Fibroblast of skin of scalp (primary cell): ENCODE measurements at places on chromosomes 1 and 21.

- DNase-seq: peak; percentile 67
These were observed 35.2 kb downstream of the DNASE2B start for GRCh38 chr1:84433258-84434080.

GRCh38 chr1:237975376-237975775 is 84.7 kb upstream of the ZP4 start:
- DNase-seq: no peak

GRCh38 chr1:155005076-155006011 is 2.7 kb downstream of the ZBTB7B start:
- no peak for DNase-seq

- no peak for DNase-seq
These were observed 7.0 kb downstream of the DIP2A start for GRCh38 chr21:46465651-46466050.

DNA sequence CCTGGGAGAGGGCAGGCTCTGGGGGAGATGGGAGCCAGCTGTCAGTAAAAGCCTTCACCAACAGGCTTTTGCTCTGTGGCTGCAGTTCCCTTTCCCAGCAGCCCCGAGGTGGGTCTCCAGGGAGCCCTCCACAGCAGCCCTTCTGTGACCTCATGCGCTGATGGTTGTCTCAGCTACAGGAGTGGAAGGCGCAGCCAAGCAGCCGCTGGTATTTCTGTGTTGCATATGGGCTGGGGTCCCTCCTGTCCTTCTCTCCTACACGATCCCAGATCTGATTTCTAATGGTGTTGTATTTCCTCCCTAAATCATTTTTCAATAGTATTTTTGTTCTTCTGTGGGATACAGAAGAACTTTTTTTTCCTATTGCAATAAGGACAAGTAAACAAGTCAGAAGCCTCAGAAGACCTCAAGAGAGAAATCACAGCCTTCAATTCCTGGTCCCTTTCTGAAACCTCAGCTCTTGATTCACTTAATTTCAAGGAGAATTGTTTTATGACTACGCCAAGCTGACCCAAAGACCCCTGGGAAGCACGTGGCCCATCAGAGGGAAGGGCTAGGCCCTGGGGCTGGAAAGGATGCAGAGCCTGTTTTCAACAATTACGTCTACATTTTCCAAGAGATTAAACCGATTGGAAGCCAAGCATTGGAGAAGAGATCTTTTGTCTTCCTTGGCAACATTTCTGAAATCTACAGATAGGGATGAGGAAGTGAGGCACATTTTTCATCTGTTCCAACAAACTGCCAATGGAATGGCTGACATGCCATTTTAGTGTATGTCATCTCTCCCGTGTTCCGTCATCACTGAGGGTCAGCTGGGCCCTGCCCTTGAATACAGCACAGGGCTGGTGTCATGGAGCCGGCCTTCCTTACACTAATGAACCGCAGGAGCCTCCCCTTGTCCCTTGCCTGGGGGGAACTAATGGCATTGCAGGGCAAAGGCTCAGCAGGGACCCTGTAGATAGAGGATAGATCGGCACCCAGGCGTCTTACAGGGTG is 42.0 kb upstream of the SCCPDH start:
- peak; percentile 62 for DNase-seq

- DNase-seq: no peak
These were observed 1.0 kb downstream of the TMEM51 start for GRCh38 chr1:15154480-15155036.

DNA sequence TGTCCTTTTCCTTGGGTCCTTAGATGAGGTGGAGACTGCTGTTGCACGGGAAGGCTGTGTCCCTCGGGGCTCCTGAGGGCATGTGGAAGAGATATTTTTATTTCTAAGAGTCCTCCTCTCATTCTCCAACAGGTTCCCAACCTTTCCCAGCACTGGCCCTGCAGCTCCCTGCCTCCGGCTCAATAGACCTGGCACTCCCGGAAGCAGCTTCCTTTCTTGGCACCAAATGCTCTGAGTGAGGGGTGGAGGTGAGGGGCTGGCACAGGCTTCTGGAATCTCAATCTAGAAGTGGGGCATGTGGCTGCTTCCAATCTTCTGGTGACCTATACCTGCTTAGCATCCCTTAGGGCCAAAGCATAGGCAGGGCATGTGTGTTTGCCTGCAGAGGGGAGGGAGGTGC is 4.5 kb downstream of the ETV3L start:
- DNase-seq: no peak

DNA sequence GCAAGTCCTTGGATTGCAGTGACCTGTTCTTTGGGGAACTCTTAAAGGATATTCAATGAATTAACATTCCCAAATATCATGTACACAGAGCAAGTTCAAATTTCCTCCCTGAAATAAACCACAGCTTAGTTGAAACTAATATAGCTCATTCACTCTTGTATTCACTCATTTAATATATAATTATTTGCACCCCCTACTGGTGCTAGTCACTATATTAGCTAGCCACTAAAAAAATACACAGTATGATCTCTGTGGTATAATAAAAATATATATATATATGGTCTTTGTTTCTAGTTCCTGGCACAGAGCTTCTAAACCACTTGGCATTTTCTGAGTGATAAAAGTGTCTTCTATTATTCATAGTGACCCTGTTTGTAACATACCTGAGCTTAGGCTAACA is 177.3 kb upstream of the LYPLAL1 start:
- DNase-seq: no peak

DNA sequence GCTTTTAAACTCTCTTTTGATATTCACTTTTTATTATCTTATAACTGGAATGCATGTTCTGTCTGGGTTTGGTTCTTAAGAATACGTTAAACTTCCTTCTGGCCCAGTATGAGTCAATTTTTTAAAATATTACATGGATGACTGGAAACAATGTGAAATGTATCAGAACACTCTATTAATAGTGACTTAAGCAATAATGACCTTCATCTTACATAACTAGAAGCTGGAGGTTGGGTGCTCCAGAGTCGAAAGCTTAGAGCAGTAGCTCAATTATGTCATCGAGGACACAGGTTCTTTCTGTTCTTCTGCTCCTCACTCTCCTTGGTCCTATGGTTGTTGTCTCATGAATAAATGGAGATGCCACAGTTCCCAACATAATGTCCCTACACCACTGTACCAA is 91.6 kb upstream of the FOXD3 start:
- DNase-seq: no peak

- no peak for DNase-seq
These were observed 39.9 kb downstream of the RGL1 start for GRCh38 chr1:183844806-183845205.

- no peak for DNase-seq
These were observed 30.2 kb downstream of the RUNX3 start for GRCh38 chr1:24899581-24900485.

DNA sequence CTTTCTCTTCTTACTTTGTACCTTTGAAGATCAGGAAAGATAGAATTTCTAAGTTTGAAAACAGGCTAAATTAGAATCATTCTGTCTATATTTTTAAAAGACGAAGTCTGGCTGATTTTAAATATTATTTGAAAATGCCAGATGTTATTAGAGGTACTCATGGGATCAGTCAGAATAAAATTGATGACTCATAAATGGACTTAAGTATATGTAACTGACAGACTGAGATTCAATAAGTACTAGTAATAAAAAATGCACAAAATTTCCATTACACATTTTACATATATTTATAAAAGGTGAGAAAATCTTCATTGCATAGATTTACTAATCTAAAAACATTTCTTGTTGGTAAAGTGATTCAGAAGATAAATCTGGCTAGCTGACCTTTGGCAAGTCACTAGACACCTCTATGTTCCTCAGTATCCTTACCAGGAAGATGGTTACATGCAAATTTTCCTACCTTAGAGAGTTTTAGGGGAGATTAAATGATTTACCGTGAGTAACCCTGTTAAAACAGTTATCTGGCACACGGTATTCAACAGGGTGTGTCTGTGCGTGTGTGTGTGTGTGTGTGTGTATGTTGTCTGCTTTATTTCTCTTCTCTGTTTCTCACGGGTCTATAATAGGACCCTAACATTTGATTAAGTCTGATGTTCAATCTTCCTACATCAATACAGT is 189.0 kb downstream of the RUNX1 start:
- DNase-seq: no peak

GRCh38 chr1:115796897-115797296 is 28.4 kb upstream of the CASQ2 start:
- DNase-seq: no peak

DNA sequence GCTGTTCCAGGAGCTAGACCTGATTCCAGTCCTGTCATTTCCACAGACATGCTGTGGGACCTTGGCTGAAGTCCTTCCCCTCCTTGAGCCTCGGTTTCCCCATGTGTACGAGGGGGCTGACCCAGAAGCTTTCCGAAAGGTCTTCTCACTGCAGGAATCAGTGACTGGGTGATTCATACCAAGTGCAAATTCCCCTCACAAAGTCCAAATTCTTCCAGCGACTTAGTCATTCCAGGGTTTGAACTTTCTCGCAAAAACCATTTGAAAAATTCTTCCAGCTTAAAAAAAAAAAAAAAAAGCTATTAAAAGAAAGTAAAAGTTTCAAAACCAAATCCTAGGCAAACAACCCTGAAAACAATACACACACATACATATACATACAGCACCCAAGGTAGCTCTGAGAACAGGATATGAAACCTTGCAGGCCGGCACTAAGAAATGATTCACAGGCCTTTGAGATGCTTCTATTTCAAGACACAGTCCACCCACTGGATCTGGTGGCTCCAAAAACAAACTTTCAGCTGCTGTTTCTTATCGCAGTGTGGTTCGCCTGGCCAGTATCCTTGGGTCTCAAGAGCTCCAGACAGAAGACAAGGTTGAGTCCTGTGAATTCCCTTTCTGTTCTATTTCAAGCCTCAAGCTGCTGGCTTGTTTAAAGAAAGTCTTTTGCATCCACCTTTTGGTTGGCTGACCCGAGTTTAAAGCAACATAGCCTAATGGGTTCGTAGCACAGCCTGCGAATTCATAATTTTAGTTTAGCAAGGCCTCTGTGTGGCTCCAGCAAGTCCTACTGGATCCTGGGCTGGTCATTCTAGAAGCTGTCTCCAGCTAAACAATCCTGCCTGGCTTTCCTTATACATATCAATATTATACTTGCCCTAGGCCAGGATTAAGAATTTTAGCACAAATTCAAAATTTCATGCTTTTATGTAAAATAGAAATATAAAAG is 18.0 kb upstream of the ID3 start:
- DNase-seq: peak; percentile 92

GRCh38 chr1:15948595-15949452 is 27.1 kb downstream of the ZBTB17 start:
- DNase-seq: peak; percentile 93

GRCh38 chr1:94434365-94435045 is 16.3 kb downstream of the ABCD3 start:
- DNase-seq: no peak

GRCh38 chr1:48025076-48025475 is 27.9 kb upstream of the TRABD2B start:
- DNase-seq: no peak

DNA sequence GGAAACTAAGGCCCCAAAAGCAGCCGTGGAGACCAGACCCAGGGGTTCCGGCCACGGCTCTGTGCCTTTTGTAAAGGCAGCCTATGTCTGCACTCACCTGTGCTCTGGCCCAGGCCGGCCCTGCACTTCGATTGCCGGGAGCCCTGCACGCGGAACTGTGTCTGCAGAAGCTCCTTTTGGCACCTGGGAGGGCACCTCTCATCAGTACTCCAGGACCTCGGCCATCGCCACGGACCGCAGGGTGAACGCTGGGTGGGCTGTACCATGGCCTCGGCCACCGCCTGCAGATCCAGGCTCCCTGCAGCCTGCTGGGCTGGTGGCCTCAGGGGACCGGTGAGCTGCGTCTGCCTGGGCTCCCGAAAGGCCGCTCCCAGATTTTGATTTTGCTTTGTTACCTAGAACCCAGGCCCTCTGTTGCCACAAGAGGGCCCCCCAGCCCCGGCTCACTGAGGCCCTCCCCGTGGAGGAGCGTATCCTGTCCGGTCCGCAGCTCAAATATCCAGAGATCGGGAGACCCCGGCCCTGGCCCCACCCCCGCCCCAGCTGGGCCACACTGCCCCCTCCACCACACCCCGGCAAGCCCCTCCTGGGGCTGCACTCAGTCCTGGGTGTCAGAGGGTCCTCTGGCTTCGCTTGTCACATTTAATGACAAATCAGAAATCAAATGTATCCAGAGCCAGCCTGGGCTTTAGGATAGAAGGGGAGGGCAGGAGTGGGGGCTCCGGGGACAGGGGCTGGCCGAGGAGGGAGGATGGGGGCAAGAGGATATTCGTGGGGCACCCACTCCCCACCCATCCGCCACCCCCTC is 60.2 kb upstream of the PDE9A start:
- DNase-seq: peak; percentile 50

DNA sequence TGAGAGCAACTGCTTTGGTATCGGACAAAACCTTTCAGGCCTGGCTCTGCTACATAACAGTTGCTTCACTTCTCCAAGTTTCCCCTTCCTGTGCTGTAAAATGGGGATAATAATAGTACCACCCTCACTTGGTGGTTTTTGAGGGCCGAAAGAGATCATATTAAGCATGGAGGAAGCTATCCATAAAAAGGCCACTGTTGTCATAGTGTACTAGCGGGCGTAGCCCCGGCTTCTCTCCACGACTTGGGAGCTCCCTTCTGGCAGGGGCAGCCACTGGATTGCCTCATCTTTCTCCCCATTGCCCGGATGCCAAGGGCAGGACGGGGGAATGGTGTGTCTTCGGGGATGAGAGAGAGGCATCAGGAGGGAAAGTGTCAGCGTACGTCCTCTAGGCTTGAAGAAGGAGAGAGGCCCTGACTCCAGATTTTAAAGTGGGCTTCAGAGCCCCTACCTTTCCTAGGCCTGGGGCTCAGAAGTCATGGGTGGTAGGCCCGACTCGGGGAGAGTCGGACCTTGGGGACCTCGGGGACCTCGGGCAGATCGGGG is 548 bp upstream of the MFSD2A start:
- DNase-seq: no peak

- DNase-seq: no peak
These were observed 3.0 kb downstream of the KIAA2013 start for GRCh38 chr1:11923069-11923826.

DNA sequence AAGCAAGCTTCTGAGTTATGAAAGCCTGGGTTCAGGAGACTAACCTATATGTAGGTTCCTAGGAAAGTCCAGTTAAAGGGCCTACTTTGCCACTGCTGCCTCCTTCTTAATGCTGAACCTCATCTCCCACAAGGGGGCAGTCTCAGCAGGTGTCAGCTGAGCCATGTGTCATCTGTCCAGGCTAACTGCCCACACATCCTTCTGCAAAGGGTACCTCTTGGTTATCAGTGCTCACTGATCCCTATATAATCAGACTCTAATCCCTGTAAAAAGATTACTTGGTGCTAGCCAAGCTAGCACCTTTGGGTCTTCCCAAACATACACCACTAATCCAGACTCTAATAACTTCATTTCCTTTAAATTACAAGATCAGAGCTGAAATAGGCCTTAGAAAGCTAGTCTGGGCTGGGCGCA is 9.0 kb downstream of the PRDX1 start:
- peak; percentile 57 for DNase-seq
